Tibial nerve (tissue), 4 donors: ENCODE measurements at places on chromosomes 5 and 9.

- DNase-seq: no peak
Measured at GRCh38 chr9:93114169-93114983, 18.4 kb downstream of the CARD19 start.

GRCh38 chr5:150242251-150242894 is 47.2 kb downstream of the CAMK2A start:
- no peak for DNase-seq

DNA sequence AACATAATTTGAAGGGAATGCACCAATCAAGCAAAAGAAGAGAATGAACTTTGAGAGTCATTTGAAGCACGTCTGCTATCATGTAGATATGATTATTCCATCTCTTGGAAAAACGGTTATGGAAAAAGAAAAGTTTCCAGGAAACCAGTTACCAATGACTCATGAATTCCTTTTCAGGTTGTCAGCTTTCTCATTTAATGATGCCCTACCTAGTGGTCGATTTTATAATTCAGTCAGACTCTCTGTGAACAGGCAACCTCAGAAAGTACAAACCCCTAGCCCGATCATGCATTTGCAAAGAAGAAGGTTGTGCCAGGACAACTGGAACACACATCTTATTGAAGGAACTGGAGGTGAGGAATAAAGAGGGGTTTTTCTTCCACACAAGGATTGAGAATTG is 355.1 kb upstream of the GRIA1 start:
- DNase-seq: no peak

GRCh38 chr5:126449751-126450271 is 26.6 kb downstream of the GRAMD2B start:
- DNase-seq: no peak

GRCh38 chr9:14165376-14166035 is 148.4 kb downstream of the NFIB start:
- DNase-seq: no peak

DNA sequence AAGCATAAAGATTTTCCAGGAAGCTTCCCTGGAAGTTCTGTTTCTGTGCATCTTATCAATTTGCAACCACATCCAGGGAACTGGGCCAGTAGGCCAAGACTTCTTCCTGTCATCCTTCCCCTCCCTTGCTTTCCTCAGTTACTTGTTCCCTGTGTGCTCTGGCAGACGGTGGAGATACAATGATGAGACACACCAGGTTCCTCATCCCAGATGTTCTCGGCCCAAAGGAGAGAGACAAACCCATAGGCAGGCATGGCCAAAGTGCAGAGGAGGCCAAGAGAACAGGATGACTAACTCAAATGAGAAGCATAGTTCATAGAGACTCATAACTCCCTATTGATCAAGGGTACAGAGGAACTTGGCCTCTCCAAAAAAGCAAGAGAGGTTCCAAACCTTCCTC is 652.6 kb downstream of the CCDC171 start:
- DNase-seq: no peak

- DNase-seq: no peak
Measured at GRCh38 chr9:124510650-124511425, 3.6 kb upstream of the NR5A1 start.

DNA sequence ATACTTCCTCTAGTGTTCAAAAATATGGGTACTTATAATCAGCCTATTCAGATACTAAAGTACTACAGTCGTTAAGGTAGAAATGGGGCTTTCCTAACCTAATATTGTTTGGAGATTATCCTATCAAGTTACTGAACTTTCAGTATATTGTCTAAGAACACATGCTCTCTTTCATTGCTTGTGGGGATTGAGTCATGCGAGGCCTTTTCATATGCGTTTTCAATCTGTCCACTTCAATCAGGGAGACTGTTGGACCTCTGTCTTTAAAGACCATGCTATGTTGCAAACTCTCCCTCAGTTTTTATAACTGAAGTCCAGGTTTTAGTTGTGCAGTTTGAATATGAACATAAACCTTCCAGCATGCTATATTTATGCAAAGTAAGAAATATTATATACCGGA is 15.0 kb downstream of the PRR16 start:
- DNase-seq: no peak

DNA sequence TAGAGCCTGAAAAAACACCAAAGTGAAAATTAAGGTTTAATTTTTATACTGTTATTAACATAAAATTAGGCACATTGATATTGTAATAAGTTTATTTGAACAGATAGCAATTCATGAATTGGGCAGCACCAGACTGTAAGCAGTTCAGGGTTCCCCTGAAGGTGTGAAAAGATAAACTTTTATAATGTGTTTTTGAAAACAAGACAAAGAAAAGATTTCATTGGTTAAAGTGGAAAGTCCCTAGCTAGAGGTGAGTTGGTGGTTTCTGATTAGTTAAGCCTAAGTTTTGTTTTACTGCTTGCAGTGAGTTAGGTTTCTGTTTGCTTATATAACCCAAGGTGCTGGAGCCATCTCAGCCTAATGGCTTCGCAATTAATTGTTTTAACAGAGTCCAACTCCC is 96.5 kb upstream of the RPS23 start:
- no peak for DNase-seq
